Stimulated activated CD8-positive, alpha-beta memory T cell treated with anti-CD3 and anti-CD28 coated beads, Interleukin-12 subunit alpha, Interleukin-12 subunit beta, amount 100 ng/mL, for 4 hours (primary cell): ENCODE measurements at places on chromosomes 3 and 15.

- DNase-seq: no peak
These were observed 6.5 kb downstream of the FES start for GRCh38 chr15:90890839-90891238.

DNA sequence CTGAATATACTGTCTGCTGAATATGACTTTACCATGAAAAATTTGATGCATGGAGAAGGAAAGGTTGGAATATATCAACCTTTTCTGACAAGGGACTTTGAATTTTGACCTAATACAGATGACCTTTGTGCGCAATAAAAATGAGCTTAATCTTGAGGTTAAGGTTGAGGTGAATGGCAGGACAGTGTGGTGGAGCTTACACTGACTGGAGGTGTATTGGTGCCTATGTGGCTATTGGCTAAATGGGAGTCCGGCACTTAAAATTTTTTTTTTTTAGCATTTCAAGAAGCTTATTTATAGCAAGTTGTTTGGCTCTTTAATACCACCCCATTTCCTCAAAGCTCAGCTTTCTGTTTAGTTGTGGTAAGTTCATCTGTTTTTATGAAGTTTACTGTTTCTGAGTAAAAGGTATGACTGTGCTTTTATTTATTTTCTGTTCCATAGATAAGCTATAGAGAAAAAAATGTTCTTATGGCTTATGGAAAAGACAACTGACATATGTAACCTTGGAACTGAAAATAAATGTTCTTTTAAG, 15.2 kb downstream of the CDIN1 start:
- DNase-seq: no peak

- no peak for DNase-seq
These were observed 180.7 kb upstream of the TTC14 start for GRCh38 chr3:180421221-180421620.

GRCh38 chr15:74453925-74454763, 6.8 kb downstream of the UBL7 start:
- DNase-seq: no peak

- DNase-seq: no peak
These were observed 31.3 kb downstream of the TFRC start for GRCh38 chr3:196050597-196050996.
